Muscle of leg (tissue), 16 donors: ENCODE measurements at places on chromosomes 7 and 10. TPM values are rescaled to one million over a fixed set of nuclear protein-coding genes. Genes with fewer than 3 reads are reported as not detected.

DNA sequence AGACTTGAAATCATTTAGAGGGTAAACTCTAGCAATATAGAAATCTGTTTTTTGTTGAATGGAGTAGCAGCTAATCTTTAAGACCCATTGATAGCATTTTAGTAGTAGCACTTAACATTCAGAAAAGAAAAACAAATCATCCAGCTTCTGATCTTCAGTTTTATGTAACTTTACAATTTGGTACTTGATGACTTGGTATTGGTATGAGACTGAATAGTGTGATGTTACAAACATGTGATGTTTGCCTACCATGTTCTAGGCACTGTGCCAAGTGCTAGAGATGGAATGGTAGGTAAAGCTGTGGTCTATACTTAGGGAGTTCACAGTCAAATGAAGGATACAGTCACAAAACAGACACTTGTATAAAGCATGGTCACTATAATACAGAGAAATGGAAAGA is 21.3 kb downstream of the ZEB1 start:
- DNase-seq, result no peak

PVRIG gene
- total RNA-seq, result 0.13 TPM

DNA sequence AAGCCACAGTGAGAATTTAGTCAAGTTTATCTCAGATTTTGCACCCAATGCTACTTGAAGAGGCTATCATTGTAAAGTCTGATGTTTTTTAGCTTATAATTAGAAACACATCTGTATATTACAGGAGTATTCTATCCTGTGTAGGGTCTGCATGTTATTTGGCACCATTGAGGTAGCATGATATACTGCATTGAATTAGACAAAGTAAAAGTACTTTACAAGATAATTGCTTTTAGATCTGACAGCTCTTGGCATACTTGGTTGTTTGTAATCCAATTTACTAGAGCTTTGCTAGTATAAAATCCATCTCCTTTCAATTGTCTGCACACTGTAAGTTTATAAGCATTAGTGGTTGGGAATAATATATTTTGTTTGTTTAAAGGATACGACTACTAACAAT is 714.3 kb downstream of the ANKRD7 start:
- DNase-seq, result no peak

DNA sequence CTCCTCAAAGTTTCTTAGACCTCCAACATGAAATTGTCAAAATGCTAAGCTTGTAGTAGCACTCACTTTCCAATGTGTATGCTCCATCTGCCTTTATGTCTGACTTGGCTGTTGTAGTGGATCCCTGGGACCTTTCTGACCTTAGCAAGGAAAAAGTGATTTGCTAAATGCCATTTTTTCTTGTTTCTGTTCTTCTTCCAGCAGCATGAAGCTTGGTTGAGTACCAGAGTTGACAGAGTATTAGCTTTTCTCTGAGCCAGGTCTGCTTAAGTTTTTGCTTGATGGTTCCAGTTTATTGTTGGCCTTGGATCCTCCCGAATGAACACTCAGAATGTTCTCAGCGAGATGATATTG is 168.7 kb downstream of the SND1 start:
- DNase-seq, result peak; percentile 42

- DNase-seq, result no peak
These were observed 12.6 kb downstream of the FAM53B start for GRCh38 chr10:124731551-124731950.

GRCh38 chr7:35546691-35547429 is 148.1 kb downstream of the HERPUD2 start:
- DNase-seq, result no peak
